NCI-H748 treated with DMSO at 0.1 percent for 48 hours (cell line): ENCODE measurements at places on chromosomes 1 and 21.

DNA sequence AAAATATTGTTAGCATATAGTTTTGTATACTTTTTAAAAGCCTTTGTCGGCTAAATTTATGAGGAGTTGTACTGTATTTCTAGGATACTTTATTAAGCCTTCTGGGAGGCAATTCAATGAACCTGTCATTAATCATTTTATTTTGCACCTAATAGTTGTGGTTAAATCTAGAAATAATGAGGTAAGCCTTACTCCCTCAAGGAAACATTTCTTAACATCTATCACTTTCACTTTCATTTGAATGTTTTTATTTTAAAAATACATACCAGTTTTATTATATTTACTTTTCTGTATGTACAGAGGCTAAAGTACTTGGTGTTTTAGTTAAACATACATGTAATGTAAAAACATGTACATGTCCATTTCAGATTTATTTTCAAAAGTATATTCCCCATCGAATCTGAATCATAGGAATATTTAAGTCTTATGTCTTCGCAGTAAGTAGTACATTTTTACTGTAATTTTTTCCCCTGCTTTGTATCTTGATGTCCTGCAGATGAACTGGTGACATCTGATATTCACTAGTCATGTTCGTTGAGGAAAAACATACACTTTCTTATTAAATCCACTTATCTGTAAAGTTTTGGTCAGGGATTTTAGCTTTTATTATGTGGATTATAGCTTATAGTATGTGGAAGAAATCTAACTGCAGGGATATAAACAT, 82.8 kb downstream of the DISP1 start:
- no peak for DNase-seq

DNA sequence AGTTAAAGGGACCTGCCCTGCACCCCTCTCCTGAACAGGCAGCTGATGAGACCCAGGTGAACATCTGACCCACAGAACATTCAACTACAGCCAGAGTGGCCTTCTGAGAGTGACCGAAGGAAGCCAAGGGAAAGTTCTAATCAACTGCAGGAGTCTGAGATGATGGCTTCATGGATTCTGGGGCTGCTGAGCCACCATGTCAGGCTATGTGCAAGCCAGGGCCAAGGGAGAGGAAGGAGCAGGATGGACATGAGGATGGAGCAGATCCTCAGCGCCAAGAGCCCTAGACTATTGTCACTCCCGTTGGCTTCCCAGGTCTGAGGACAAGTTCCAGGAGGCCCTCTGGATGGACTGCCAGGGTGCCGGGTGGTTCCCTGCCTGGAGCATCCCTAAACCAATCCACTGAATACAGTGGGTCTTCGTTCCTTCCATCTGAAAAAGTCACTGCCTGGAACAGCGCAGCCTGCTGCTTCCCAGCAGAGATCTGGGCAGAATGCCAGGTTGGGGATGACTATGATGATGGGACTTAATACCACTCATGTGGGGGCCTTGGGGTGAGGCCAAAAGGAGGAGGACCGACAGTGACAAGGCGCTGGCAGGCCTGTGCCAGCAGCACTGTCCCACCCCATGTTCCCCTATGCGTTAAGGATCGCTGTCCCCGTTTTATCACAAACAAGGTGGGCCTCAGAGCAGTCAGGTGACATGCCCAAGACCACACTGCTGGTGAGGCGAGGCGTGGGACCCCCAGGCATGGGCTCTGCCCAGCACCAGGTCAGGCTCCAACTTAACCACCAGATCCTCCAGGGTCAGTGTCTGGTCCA, 19.8 kb downstream of the SPOCD1 start:
- DNase-seq, result no peak

GRCh38 chr21:42263591-42264131, 44.7 kb downstream of the ABCG1 start:
- DNase-seq, result no peak

DNA sequence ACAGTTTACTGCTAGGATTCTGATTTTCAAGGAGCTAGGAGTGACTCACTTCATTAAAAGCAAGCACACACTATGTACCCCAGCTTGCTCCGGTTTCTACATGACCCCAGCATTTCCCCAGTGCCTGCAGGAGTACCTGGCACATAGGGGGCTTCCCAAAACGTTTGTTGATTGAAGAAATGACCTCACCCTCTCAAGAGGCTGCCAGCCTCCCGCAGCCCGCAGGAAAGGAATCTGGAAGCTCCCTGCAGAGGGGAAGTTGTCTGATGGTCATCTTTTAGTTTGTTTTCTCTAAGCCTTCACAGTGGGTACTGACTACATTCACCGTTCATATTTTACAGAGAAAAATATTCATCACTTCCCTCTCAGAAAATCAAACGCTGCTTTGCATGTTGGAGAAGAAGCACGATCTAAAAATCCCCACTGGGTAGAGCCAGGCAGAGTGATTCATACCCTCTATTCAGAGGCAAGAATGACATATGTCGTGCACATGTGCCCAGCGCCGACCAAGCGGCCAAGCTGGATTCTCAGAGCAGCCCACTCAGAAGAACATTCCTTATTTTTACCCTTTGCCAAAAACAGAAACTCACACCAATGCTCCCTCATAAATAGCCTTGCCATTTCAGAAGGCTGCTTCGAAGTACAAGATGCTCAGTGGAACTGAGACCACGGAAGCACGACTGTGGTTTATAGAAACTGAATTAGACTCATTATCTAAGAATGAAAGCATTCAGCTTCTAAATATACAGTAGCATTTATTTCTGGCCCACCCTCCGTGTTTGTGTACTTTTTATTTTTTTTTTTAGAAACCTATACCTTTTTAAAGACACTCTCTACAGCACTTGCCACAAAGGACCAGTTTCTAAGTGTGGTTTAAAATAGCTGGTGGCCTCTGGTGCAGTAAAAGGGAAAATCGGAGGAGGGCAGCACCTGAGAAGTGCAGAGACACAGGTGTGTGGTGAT, 143.2 kb downstream of the MIS18A start:
- no peak for DNase-seq

DNA sequence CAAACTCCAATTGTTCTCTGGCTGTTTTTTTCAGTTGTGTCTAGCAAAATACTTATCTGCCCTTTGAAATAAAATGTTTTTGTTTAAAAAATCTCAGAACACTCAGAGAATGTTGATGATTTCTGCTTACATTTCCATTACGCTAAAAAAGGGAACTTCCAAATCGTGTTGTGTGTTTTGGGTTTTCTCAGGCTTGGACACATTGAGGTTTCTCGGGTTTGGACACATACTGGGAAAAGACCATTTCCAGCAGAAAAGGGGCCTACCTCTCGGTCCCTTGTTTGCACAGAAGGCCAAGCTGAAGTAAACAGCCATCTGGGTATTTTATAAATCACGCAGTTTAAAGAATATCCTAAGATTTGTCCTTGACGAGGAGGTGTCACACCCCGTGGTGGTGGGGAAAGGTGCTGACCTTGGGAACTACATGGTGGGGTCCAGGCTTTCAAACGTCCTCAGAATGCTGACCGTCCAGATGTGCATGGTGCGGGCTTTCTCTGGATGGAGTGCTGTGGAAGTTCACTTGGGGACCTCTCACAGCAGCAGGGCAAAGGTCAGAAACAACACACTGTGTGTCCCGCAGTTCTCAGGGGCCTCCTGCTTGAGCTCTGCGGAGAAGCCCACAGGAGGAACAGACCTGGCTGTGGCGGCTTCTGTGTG, 67.8 kb downstream of the SLC37A1 start:
- DNase-seq, result no peak

- DNase-seq, result no peak
Observed at GRCh38 chr1:61170328-61171238, 88.2 kb downstream of the NFIA start.
